D341Med (cell line): ENCODE measurements at places on chromosomes 5 and 9.

DNA sequence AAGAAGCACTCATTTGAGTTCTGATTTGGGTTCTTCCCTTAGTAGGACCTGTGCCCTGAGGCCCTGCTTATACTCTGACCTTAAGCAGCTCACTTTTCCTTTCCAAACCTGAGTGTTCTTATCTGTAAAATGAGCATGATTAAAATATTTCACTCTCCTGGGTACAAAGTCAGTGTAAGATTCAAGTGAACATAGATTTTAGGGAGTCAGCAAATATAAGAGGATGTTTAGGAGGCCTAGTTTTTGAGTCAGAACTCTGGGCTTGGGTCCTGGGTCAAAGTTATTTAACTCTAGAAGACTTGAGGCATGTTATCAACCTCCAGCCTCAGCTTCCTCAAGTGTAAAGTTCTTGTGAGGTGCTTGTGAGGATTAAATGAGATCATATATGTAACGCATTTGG lies 8.7 kb upstream of the SPARC start:
- no peak for DNase-seq

- DNase-seq, result no peak
These were observed 26.8 kb downstream of the SMAD5 start for GRCh38 chr5:136159457-136159856.

GRCh38 chr5:180433032-180433422 lies 61.2 kb upstream of the CNOT6 start:
- DNase-seq, result no peak

DNA sequence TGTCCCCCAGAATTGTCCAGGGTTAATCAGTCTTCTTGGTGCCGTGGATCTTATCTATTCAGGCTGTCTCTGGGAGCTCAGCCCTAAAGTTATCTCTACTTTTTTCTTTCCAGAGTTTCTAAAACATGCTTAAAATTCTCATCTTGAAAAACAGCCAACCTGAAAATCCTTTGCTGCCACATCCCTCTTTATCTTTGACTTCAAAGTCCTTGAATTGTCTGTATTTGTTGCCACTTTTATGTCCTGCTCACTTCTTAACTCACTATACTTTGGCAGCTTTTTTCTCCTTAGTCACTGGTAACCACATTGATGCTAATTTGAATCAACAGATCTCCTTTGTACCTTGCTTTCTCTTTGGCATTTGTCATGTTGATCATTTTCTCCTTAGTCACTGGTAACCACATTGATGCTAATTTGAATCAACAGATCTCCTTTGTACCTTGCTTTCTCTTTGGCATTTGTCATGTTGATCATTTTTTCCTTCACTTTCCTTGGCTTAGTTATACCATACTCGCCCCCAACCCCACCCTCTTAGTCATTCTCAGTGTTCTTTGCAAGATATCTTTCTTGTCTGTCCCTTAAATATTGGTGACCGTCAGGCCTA lies 8.5 kb downstream of the DMXL1 start:
- no peak for DNase-seq
